SJCRH30 (cell line): ENCODE measurements at places on chromosomes 5 and 9. TPM values are rescaled to one million over a fixed set of nuclear protein-coding genes. Genes with fewer than 3 reads are reported as not detected.

LEAP2 gene
- 1.2 and 1.6 TPM in 2 replicates for total RNA-seq

DNA sequence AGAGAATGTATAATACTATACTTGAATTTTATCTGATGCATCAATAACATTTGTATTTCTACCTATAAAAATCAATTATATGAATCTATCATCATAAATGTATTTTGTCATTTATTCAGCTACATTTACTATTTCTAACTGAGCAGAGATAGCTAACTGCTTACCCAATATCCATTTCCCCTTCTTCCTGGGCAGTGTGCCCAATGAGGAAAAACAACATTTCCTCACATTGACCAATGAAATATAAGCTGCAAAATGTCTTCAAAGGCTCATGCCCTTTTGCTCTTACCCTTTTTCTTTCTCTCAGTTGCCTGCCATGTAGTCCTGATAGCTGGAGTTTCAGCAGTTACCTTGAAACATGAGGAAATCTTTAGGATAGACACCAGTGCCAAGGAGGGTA lies 385.8 kb upstream of the PCSK5 start:
- H3K4me3 ChIP-seq: no peak overlapping the region
- H3K36me3 ChIP-seq: no peaks in the 10 kb centered on the region
- no peak for DNase-seq
- H3K27ac ChIP-seq: no peak overlapping the region

DNA sequence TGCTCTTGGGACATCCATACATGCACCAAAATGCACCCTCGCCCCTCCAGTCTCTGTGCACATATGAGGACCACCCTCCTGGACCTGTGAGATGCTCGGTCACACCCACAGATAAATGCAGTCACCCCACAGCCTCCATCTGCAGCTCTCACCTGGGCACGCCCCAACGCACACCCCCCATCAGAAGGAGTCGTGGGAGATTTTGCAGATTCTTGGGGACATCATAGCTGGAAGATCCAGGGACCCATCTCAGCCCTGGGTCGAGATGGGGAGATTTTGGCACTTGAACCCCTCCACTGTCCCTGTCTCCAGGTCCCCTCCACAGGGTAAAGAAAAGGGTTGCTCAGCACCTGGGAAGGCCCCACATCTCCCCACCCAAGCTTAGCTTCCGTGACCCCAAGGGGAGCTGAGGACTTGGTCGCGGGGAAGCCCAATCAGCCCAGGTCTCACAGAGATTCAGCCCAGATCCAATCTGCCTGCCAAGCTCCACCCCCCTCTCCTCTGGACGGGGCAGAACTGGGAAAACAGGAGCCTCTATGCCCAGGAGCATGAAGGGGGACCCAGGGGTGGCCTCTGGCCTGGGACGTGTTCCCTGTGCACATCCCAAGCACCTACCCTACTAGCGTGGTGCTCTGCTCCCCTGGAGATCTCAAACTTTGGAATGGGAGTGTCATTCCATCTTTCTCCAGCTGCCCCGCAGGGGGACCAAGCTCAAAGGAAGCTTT lies 89.2 kb upstream of the LMX1B start:
- no peak for DNase-seq
- no peaks in the 10 kb centered on the region for H3K27me3 ChIP-seq
- H3K4me3 ChIP-seq: no peak overlapping the region
- H3K36me3 ChIP-seq: no peaks in the 10 kb centered on the region

- H3K4me3 ChIP-seq: no peak overlapping the region
- no peak for DNase-seq
- peaks cover 8% of the 10 kb centered on the region for H3K4me1 ChIP-seq
- no peaks in the 10 kb centered on the region for H3K36me3 ChIP-seq
These were observed 106.4 kb downstream of the AUH start for GRCh38 chr9:91255327-91255726.

GRCh38 chr5:105934171-105934570 lies 1736.6 kb downstream of the EFNA5 start:
- H3K36me3 ChIP-seq: no peaks in the 10 kb centered on the region
- H3K27me3 ChIP-seq: no peaks in the 10 kb centered on the region
- H3K27ac ChIP-seq: no peak overlapping the region
- H3K4me3 ChIP-seq: no peak overlapping the region
- no peak for DNase-seq

DNA sequence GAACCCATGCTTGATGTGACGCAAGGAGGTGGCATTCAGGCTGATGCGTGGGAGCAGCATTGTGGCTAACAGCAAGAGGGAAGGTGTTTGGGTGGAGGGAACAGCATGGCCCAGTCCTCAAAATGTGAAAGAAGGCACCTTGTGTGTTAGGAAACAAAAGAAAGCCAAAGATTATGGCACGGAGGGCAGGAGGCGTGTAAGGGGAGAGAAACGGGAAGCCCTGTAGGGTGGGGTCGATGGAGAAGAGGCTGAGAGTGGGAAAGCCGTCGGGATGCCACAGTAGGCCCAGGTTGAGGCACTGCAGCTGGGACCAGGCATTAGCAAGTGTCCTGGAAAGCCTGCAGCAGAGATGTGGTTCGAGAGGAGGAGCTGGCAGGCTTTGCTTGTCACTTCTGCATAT lies 241.1 kb downstream of the GADD45G start:
- no peak for DNase-seq
- H3K27ac ChIP-seq: no peak overlapping the region
- H3K4me1 ChIP-seq: peaks cover 4% of the 10 kb centered on the region; the same call in 1 of the 2 replicates
- no peaks in the 10 kb centered on the region for H3K27me3 ChIP-seq
- no peaks in the 10 kb centered on the region for H3K36me3 ChIP-seq

CENPH gene
- 86.3 and 103 TPM in 2 replicates for total RNA-seq

GRCh38 chr5:74630453-74631066 lies 10.0 kb downstream of the ENC1 start:
- DNase-seq: no peak
- peak overlapping the region; percentile 58; the same call in 1 of the 2 replicates for H3K27ac ChIP-seq
- no peak overlapping the region for H3K4me3 ChIP-seq
- H3K4me1 ChIP-seq: peaks cover 96% of the 10 kb centered on the region
- H3K36me3 ChIP-seq: peaks cover 89% of the 10 kb centered on the region
